BE2C (cell line): ENCODE measurements at places on chromosomes 16 and 17.

GRCh38 chr17:63247706-63248105 lies 198.4 kb downstream of the CYB561 start:
- no peak for DNase-seq

- no peak for DNase-seq
These were observed 116.8 kb downstream of the ANKRD11 start for GRCh38 chr16:89373355-89374110.

DNA sequence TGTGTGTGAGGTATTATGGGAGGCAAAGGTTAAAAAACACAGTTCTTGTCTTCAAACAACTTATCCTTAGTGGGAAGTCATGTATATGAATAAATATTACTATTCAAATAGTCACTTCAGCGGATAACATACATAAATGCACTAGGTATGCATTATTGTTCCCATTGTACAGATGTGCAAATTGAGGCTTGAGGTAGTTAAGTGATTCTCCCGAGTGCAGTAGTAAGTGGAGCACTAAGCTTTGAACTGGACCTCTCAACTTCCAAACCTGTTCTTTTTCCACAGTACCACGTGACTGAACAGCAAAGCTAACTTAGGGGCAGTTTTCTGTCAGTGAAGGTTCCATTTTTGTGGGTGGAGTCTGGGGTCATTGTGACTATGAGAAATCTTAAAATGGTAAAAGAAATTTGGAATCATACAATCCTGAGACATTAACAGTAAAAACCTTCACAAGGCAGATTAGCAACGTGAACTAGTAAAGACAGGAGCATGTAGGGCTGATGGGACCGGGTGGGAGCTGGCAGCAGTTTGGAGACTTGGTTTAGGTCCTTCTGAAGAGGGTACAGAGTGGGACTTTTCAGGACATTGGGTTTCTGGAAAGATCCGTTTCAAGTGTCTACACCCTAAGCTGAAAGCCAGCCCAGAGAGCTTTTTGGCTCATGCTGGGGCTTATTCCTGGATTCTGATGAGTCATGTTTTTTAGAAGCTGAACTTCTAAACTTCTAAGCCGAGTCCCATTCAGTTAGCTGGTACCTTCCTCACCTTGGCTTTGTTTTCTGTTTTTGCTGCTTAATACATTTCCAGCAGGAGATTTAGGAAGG lies 204.9 kb downstream of the PRKCA start:
- DNase-seq: no peak

DNA sequence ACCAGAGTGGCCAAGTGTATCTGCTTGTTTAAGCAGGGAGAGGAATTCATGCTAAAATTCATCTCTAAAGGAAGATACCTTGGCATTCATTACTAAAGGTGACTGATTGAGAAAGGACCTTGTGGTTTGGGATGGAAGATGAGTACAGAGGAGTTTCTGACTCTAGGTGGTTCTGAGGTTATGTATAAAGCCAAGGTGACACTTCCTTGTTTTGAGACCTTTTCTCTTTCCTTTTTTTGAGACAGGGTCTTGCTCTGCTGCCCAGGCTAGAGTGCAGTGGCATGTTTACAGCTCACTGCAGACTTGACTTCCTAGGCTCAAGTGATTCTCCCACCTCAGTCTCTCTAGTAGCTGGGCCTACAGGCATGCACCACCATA lies 9.1 kb downstream of the ABHD15 start:
- no peak for DNase-seq

GRCh38 chr17:57282296-57282695 lies 26.0 kb downstream of the MSI2 start:
- no peak for DNase-seq

- no peak for DNase-seq
These were observed 59.3 kb upstream of the CORO6 start for GRCh38 chr17:29682054-29682453.
